RWPE1 (cell line): ENCODE measurements at places on chromosomes 16 and 17.
A peak's percentile ranks its signal among the peaks of the same experiment; 100 is the strongest.

GRCh38 chr16:49731911-49732310, 124.0 kb downstream of the ZNF423 start:
- no peak for DNase-seq

DNA sequence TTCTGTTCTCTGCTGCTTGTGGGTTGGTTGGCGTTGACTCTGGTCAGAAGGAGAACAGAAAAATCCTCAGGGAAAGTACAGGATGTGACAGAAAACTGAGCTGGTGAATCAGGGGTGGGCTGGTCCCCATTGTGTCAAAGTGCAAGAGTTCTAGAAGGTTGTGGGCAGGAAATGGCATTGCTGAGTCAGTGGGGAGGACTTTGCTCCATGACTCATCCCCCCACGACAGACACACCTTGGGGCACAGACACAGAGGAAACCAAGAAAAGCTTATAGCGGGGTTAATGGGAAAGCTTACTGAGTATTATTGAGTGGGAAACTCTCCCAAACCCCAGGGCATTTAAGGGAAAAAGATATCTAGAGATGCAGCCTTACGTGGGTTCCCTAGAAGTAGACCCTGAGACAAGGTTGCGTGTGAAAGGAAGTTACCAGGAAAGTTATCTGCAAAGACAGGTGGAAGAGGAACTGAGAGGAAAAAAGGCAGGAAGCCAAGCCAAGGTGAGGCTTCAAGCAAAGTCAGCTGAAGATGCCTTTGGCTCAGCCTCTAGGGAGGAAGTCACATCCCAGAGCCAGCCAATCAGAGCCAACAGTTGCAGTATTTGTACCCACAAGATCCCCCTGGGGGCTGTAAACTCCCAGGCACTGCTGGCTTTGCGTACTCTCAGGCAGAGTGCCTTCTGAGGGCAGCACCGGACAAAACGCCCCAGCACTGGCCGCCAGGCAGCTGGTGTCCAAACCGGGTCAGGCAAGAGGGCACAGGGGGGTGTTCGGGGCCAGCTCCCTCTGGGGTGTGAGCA, 86.4 kb downstream of the FOXL1 start:
- peak; percentile 86 for DNase-seq

- DNase-seq, result no peak
Observed at GRCh38 chr16:9148374-9149015, 57.1 kb downstream of the HAPSTR1 start.

- DNase-seq, result no peak
Observed at GRCh38 chr16:715477-716199, 720 bp downstream of the METRN start.

- no peak for DNase-seq
Observed at GRCh38 chr17:49592263-49592662, 16.6 kb downstream of the NXPH3 start.

- DNase-seq, result no peak
Observed at GRCh38 chr16:23931199-23931598, 95.4 kb downstream of the PRKCB start.

DNA sequence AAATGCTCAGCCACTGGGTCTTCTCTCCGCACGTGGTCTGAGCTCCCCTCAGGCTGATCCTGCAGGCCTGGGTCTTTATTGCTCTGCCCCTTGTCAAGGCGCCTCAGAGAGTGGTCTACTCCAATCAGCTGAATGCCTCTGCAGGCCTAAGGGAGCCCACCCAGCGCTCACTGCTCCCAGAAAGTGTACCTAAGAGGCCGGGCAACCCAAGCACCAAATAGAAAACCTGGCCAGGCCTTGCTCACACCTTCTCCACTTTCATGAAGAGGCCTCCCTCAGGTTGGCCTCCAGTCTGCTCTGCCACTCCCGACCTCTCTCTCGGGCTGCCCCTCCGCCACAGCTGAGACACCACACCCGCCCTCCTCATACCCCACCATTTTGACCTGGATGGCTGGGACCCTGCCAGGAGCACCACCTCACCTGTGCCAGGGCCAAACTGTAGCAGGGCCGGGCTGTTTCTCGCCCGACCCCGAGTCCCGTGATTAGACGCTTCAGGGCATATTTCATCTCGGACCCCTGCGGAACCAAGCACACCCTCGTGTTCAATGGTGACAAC, 665 bp downstream of the MYBBP1A start:
- no peak for DNase-seq

DNA sequence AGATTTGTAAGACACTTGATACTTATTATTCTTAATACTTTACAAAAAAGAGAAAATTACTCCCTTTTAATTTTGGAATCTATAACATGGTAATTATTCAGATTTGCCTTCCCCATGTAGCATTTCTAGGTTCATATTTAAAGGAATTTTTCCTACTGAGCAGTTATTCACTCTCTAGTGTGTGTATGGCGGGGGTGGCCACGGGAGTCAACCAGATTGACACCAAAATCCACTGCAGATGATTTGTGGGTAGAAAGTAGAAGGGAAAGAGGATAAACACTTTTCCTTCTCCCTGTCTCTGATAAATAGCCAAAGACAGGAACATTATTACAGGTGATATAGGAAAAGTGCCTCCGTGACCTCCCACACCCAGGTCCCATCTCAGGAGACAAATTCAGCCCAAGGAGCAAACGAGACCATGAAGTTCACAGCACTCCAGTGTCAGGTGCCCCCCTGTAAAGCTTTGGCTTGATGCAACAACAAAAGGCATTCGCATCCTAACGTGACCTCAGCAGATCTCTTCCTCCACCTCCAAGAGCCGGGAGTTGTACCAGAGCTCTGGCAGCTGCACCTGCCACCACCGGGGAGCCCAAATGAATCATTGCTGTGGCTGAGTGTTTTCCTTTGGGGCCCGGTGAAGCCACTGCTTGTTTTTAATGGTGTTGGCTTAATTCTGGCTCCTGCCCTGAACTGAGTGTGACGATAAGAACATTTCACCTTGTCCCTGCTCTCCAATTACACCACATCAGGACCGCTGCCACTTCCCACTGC, 92.7 kb upstream of the NOL11 start:
- DNase-seq, result no peak

GRCh38 chr17:10610884-10611283, 46.2 kb downstream of the MYH3 start:
- no peak for DNase-seq

GRCh38 chr16:12062343-12063003, 85.9 kb downstream of the SNX29 start:
- peak; percentile 70 for DNase-seq

DNA sequence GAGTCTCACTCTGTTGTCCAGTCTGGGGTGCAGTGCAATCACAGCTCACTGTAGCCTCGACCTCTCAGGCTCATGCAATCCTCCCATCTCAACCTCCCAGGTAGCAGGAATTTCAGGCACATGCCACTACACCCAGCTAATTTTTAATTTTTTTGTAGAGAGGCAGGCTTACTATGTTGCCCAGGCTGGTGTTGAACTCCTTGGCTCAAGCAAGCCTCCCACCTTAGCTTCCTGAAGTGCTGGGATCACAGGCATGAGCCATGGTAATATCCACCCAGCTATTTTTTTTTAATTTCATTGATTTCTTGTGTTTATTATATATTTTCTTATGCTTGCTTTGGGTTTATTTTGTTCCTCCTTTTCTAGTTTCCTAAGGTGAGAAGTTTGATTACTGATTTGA, 33.9 kb upstream of the NACA2 start:
- no peak for DNase-seq

DNA sequence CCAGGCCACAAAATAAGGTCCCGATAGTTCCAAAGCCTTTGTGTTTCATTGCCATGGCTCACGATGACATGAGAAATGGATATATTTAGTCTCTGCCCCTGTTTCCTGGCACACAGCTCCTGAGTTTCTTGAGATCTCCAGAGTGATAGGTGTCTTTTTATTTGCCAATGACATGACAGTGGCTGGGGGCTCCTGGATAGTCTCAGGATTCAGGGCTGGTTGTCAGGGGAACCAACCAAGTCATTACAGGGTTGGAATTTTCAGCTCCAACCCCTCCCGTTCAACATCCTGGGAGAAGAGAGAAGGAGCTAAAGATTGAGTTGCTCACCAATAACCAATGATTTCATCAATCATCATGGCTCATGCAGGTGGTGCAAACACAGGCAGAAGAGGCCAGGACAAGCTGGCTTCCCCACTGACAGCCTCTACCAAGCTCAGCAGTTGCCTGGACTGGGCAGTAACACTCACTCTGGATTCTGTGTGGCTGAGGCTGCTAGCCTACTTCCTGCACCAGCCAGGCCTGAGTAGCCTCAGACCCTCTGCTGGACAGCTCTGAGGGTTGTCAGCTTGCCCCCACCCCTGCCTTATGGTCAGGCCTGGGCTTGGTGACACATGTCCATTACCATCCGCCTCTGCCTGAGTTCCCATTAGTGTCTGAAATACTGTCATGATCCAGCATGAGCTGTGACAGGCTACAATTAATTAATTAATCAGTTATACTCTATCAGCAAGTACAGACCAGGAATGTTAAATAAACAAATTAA, 534.4 kb upstream of the CDH5 start:
- DNase-seq, result no peak

DNA sequence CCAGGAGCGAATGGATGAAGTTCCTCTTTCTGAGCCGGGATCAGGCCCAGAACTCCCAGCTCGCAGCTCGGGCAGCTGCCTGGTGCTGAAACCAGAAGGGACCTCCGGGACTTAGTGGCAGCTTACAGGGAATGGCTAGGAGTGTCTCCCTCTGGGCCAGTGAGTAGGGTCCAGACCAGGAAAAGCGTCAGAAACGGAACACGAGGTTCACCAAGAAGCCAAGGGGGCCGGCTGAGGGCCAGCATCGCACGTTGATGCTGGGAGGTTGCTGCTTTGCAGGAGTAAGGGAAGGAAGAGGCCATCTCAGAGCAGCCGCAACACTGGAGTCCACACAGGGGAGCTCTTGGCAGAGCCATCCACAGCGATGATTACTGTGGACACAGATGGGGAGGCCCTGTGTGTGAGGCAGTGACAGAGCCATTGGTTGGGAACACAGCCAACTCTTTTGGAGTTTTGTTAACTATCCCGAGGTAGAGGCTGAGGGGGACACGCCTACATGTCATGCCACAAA, 74.0 kb upstream of the CREBBP start:
- DNase-seq, result no peak

DNA sequence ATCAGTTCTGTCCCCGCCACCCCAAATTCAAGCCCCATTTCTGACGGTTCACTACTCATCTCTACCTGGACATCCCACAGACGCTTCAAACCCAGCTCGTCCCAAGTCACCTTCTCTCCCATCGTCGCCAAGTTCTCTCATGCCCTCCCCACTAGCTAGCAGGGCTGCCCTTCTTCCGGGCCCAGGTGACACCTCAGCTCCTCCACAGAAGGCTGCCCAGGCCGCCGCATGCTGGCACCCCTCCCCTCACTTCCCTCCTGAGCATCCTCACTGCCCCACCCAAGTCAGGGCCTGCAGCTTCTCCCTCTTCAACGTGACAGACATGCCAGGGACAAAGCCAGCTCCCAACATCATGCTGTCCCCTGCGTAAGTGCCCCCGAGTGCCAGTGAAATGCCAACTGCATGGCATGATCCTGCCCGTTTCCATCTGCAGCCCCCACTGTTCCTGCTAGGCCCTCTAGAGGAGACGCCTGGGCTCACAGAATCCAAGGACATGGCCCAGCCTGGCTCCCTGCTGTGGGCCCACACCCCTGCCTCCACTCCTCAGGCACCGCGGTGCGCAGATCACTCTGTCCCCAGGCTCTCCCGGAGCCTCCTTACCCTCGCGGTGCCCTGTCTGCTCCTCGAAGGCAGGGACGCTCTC, 5.9 kb downstream of the CYB561 start:
- no peak for DNase-seq

DNA sequence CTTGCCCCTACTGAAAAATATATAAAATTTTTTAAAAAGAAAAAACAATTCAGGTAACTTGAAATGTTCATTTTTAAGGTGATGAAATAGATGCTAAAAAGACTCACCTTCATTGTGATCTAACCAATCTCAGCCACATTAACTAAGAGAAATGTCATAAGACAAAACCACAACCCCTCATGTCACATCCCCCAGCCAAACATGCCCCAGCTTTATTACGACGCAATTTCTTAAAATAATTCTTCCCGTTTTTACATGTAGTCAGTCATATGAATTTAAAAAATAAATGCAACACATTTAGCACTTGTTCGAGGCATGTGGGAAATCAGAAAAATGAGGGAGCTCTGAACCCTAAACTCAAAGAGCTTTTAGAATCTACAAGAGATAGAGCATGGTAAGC, 9.5 kb downstream of the AMFR start:
- no peak for DNase-seq

- DNase-seq, result no peak
Observed at GRCh38 chr17:80957461-80957941, 34.1 kb upstream of the CHMP6 start.
